COLO829 (cell line): ENCODE measurements at places on chromosomes 4 and X.
A peak's percentile ranks its signal among the peaks of the same experiment; 100 is the strongest.

DNA sequence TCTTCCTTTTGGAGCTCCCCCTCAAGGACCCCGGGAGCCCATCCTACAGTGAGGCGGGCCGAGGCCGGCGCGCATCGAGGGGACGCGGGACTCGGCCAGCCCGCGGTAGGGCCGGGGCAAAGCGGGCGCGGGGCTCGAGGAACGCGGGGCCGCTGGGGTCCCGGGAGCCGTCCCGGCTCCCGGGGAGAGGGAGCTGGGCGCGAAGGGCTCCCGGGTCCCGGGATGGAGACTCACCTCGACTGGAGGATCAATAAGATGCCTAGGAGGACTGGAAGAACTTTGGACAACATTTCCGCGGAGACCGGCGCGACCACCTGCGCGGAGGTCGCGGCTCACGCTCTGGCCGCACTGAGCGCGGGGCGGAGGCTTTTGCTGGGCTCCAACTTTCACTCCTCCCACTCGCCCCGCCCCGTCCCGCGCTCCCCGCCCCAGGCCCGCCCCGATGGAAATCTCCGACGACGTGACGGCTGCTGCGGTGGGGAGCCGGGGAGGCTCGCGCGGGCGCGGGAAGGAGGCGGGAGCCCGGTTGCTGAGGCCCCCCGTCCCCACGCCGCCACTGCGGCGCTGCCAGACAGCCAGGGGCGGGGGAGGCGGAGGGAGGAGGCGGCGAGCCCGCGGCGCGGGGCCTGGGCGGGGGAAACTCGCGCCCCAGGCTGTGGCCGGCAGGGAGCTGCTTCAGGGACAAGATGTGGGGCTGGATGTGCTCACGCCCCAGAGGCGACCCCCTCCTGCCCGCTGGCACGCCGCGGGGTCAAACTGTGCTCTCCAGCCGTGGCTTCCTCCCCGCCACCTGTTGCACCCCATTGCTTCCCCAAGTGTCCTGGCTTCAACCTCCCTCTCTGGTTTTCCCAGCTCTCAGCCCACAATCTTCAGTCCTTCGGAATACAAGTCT lies at the start of gene GABRE:
Gene GABRE (minus strand): TSS at position 341 of the 892 bp plus-strand sequence. CDS start 51 bp downstream, at position 290.
- peak; percentile 13 for DNase-seq

DNA sequence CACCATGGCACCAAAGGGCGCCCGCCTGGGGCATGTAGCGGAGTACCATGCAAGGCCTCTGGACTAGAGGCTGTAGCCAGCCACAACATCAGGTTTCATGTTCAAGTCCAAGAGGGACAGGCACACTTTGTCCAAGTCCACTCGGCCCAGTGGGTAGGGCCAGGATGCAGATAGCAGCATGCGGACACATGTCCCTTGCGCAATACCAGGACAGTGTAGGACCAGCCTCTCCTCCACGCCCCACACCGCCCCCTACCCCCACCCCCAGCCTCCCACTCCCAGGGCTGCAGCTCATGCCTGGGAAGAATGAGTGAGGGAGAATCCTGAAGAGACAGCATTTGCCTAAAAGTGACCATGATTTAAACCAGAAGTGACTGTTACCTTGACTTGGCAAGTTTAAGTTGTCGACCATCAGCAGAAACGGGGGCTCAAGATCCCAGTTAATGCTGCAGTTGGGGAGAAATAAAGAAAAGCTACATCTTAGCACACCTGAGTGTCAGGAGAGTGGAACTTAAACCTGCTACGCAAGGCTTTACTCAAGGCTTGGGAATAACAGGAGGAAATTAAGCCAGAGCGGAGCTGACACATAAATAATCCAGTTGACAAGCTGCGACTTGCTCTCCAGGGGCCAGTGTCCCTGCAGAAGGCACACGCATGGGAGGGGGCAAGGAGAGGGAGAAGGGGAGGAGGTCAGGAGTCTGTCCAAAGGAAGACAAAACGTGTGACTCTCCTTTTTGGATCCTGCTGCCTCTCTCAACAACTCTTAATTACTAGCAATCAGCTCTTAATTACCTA lies 221.7 kb downstream of the BCOR start:
- no peak for DNase-seq

DNA sequence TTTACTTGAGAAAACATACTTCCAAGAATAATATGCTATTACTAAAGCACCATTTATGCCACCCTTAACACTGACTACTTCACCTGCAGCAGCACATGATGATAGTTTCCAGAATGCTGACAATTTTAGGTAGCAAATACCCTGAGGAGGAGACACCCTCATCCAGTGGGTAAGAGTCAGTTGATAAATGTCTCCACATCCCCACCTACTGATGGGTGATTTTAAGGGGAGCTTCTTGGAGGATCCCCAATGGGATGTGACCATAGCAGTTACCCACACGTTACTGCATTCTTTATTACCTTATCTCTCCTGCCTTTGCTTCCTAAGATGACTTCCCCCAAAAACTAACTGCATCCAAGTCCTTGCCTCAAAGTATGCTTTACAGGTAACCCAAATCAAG lies 131.2 kb upstream of the SMARCAD1 start:
- no peak for DNase-seq

DNA sequence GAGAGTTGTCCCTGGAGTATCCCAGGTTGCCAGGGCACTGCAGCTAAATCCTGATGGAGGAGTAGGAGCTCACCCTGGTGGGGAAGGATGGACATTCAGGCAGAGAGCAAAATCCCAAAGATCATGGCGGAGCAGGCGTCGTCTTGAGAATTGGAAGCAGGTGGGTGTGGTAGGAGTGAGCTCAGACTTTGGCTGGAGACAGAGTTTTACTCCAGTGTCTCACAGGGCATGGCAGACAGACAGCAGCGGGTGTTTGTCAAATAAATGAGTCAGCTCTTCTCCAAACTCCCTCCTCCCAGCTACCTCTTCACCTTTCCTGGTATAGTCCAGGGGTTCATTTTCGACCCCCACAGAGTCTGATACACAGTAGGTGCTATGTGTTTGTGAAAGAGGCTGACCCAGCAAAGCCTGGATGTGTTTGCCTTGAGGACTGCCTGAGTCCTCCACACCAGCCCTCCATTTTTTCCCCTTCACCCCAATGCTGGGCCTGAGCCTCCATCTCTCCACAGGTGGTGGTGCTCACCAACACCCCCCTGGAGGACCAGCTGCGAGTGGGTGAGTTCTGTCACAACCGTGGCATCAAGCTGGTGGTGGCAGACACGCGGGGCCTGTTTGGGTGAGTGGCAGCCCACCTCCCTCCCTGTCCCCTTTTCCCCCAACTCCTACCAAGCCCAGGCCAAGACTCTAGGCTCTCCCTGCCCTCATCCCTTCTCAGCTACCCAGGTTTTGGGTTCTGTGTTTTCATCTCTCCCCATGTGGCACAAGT lies 6.9 kb downstream of the UBA1 start:
- no peak for DNase-seq

GRCh38 chr4:105208561-105208960 lies 61.9 kb downstream of the TET2 start:
- DNase-seq: no peak

DNA sequence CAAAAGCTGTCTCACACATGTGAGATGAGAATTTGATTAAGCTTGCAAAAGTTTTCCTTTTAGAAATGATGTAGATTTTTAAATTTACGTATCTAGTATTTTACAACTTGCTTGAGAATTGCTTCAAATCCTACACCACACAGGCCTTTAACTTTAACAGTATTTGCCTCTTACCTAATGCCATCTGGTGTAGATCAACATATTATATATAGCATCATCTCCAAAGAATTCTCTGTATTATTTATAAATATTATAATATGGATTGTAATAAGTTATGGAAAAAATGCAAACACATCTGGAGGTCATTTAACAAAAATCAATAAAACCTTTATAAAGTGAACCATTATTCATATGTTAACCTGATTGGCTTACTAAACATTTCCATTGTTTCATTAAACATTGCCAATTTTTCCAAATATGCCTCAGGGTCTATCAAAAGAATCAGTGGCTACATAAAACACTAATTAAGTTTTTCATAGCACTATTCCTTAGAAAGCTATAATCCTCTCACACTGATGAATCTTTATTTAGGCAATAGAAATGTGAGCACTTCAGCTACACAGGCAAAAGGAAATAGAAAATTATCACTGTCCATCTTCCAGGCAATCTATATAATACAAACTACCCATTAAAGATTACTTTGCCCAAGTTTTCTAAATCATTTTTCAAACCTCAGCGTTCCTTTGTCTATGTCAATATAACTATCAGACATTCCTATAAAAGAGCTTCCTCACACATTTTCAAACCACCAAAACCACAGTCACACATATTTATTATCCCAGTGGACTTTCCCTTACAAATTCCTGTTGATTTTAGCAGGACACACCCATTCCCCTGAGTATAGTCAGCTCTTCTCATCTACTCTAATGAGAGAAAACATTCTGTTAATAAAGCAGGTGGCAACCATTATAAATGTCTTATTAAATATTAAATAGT lies 83.5 kb upstream of the INTU start:
- DNase-seq: no peak

GRCh38 chr4:151418856-151419255 lies 9.9 kb downstream of the FHIP1A start:
- DNase-seq: no peak
